ENCODE measurements at places on chromosomes 3 and 15.

- no peak for DNase-seq
Observed at GRCh38 chr3:73637042-73637441, 12.3 kb upstream of the PDZRN3 start.

DNA sequence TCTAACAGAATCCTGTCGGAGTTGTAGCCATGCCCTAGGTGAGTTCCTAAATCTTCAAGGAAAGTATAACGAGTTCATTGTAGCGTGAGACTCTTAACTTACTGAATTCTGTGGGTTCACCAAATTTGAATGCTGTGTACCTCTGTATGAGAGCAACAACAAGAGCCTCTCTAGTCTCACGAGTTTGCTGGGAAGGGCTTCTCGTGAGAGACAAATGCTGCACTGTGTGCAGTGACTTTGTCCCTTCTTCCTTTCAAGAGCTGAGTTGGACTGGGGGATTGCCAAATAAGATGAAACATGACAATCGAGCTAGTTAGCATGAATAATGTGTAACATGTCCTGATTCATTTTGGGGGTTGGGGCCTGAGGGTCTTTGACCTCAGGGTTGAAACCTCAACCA lies 32.2 kb downstream of the KAT2B start:
- no peak for DNase-seq

DNA sequence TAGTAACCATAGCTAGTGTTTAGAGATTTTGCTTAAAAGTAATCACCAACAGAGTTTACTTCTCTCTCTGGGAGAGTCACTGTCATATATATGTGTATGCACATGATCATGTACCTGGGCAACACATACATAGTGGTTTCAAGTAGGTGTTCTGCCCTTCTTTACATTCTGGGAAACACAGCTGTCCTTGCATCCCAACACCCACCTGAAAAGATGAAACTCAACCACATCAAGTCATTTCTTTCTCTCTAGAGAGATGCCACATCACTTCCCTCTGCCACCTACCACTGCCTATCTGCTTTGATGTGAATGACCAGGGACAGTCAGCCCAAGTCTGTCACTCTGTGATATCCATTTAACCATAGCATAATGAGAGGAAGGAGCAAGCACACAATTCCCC lies 155.8 kb upstream of the GADL1 start:
- DNase-seq = no peak

- no peak for DNase-seq
Observed at GRCh38 chr3:64824394-64824909, 136.7 kb upstream of the ADAMTS9 start.

GRCh38 chr3:3086239-3086638 lies 23.9 kb downstream of the IL5RA start:
- no peak for DNase-seq

DNA sequence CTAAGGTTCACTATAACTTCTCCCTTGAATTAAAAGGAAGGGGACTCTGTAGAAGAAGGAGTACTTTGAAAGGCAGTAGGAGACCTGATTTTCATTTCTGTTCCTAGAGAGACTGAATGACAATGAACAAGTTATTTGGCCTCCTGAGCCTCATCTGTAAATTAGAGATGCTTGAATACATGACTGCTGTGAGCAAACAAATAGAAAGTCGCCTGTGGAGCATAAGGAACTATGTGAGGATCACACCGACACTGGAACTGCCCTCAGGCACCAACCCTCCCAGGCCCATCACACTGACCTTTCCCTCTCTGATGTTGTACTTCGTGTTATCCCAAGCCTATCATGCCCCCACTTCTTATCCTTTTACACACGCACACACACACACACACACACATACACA lies 48.6 kb downstream of the IMPG2 start:
- no peak for DNase-seq

DNA sequence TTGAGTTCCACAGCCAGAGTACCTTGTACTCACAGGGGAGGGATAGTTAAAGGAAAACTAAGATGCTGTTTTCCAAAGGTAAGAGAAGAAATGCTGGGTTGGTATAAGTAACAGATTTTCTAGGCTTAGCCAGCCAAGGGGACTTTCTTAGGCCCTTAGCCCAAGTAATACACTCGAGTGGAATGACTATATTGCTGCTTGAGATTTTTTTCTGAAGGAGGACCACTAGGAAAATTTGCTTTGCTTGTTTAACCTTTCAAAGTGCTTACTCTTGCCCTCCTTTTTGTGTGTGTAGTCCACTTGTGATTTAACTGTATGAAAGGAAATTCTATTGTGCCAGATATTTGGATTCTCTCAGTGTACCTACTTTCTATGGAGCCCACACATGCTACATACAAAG lies 50.5 kb downstream of the IL5RA start:
- no peak for DNase-seq

DNA sequence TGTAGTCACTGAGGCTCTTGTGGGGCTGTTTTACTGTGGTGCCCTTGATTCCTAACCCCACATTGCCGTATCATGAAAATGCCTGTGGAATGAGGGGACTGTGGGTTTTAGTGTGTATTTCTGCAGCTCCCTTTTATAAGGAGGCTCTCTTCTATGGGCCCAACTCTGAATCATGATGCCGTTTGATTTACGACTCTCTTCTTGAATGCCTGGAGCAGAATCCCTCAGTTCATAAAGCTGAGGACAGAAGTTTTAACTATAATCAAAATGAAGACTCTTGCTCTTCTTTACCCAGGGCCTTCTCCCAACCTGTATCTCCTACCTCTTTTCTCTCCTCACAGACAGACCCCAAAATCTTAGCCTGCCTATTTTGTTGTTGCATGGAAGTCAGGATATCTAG lies 109.5 kb downstream of the RARB start:
- no peak for DNase-seq

DNA sequence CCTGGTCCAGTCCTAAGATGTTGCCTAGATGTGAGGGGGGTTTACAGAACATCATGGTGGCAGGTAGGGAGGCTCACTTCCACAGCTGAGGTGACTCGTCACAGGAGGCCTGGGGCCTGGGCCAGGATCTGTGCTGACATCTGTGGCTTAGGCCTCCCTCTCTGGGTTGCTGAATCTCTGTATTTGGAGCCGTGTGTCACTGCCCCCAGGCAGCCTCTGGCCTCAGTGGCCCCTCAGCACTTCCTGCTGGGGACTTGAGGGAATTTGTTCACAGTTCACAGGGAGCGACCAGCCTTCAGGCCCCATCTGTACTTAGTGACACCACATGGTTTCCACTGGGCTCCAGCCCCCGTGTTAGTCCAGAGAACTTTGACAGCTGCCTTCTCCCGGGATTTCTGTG lies 41.7 kb upstream of the ADAMTSL3 start:
- DNase-seq = no peak

DNA sequence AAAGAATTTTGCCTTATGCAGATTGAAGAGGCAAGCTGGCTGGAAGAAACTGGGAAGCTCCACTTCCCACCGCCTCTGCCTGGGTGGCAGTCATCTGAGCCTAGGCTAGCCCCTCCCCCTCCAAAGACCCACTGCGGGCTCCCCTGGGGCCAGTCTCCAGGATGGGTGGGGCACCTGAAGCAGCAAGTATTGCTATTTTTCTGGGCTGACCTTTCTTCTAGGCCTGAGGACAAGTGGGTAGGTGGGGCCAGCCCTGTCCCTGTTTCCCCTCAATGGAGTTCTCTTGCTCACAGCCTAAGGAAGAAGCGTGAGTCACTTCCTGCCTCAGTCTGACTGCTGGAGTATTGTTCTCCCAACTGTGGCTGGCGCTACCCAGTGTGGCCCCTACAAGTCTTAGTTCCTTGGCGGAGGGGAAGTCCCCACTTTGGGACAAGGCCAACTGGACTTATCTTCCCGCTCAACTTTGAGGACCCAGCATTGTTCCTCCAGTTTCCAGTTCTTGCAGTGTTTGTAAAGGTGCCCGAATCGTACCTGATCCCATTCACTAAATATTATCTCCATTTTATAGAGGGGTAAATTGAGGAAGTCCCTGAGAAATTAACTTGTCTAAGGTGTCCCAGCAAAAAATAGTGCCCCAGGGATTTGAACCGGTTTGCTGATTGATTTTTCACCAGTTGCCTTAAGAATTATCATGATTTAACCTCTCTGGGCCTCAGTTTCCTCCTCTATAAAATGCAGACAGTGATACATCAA lies 1.4 kb downstream of the FURIN start:
- DNase-seq = no peak

DNA sequence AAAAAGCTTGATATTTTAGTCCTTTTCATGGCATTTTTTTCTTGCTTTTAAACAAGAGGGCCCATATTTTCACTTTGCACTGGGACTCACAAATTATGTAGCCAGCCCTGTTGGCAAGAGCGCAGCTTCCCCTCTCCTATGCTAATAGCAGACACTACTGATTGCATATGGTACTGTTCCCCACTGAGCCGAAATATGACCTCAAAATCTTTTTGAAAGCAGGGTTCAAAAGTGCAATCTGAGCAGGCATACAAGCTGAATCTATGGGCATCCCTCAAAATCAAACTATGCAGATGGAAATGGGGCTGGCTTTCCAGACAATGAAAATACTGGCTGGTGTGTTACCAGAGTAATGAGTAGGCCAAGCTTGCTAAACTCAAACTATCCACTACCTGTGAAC lies 225.2 kb upstream of the SETMAR start:
- no peak for DNase-seq

GRCh38 chr3:151841801-151842200 lies 27.9 kb downstream of the AADAC start:
- DNase-seq = no peak

- DNase-seq = no peak
Observed at GRCh38 chr3:24185738-24186384, 240.8 kb downstream of the NR1D2 start.

GRCh38 chr15:100350434-100351226 lies 8.9 kb upstream of the ADAMTS17 start:
- DNase-seq = no peak

- DNase-seq = peak; percentile 16
Observed at GRCh38 chr3:42013691-42014457, 52.0 kb upstream of the ULK4 start.

DNA sequence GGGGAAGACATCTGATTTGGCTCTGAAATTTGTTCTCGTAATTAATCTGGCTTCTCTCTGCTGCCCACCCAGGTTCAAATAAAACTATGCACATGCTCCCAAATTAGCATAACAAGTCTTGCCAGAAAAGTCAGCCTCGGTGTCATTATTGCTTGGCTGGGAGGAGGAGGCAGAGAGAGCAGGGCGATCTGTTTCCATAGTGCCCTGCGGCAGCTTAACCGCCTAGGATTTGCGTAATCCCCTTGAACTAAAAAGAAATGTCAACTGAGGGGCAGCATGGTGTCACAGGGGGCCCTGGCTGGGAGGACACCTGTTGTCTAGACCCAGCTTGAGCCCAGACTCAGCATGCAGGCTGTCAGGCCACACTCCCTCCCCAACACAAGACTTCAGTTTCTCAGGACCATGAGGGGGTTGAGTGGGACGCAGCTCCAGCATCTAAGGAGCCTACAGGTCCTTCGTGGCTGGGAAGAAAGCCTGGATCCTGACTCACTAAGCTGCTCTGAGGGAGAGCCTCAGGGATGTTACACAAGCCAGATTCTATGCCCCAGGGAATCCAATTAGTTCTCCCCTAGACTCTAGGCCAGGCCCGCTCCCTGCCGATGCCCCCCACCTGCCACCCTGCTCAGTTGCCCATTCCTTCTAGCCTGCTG lies 17.3 kb downstream of the MRPS11 start:
- DNase-seq = no peak

GRCh38 chr3:178385280-178385952 lies 150.8 kb upstream of the KCNMB2 start:
- DNase-seq = no peak

- no peak for DNase-seq
Observed at GRCh38 chr3:31813686-31814085, 167.4 kb downstream of the OSBPL10 start.

DNA sequence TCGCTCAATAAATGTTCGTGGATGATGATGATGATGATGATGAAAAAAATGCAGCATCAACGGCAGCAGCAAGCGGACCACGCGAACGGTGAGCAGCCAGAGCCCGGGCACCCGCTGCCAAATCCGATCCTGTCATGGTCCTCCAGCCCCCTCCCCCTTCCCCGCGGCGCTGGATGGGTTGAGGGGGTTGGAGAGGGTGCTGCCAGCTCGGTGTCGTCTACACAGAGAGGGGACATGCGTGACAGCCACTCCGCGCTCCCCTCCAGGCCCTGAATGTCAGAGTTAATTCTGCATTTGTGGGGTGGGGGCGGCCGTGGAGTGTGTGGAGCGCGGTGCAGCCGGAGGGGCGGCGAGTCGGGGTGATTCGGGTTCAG lies 722 bp downstream of the CACNA1D start:
- DNase-seq = no peak

DNA sequence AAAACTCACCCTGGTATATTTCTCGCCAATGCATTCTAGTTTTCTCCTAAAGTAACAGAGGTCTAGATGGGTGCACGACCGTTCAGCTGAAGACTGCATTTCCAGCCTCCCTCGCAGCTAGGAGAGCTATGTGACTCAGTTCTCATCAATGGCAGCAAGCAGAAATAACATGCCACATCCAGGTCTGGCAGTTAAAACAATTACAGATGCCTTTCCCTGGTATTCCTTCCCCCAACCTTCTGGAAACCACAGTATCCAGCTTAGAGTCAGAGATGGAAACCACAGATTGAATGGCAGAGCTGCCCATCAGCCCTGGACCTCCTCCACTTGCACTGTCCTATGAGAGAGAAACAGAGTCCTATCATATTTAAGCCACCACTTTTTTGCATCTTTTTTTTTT lies 4.8 kb downstream of the HAPLN3 start:
- no peak for DNase-seq

DNA sequence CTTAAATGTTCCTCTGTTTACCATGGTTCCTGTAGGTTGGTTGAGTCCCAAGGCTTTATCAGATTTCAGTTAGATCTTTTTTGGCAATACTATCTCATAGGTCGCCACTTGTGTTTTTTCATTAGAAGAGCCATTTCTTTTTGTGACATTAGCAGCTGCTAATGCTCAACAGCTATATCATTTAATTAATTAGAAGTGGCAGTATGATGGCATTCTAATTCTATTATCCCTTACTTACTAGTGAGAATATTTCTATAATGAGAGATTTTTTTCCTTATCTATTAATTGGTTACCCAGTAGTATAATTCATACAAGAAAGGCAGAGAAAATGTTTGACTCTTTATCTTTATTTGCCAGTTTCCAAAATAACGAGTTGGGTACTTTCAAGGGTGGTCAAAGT lies 25.2 kb downstream of the FRMD4B start:
- DNase-seq = no peak

DNA sequence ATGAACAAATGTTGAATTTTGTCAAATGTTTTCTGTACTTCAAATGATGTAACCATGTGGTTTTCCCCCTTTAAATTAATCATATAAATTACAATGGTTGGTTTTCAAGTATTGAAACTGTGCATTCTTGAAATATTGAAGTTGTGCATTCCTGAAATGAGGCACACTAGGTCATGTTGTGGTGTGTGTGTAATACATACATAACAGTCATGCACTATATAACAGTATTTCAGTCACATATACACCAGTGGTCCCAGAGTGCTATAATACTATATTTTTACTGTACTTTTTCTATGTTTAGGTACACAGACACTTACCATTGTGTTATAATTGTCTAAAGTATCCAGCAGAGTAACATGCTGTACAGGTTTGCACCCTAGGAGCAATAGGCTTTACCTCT lies 11.0 kb upstream of the IQCF5 start:
- DNase-seq = no peak

- no peak for DNase-seq
Observed at GRCh38 chr15:92468991-92469390, 75.3 kb downstream of the ST8SIA2 start.
